Fibroblast of skin of scalp (primary cell): ENCODE measurements at places on chromosomes 12 and 14.

DNA sequence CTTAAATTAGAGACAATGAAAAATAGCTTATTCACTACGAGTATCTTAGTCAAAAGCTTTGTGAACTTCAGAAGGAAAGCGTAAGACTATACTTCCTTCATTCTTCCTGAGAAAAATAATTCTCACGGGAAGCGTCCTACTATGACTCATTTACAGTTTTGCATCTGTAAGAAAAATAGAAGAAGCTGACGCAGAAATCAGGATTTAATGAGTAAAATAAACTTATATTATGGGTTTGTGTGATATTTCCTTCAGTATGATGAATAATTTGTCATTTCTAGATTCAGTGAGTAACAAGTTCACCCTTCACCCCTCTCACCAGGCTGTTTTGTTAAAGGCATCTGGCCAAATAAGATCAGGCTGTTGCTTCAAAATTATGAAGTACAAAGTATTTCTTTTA, 17.8 kb upstream of the PDE3A start:
- DNase-seq, result peak; percentile 90

- DNase-seq, result no peak
These were observed 32.0 kb downstream of the NRXN3 start for GRCh38 chr14:78202163-78202562.

DNA sequence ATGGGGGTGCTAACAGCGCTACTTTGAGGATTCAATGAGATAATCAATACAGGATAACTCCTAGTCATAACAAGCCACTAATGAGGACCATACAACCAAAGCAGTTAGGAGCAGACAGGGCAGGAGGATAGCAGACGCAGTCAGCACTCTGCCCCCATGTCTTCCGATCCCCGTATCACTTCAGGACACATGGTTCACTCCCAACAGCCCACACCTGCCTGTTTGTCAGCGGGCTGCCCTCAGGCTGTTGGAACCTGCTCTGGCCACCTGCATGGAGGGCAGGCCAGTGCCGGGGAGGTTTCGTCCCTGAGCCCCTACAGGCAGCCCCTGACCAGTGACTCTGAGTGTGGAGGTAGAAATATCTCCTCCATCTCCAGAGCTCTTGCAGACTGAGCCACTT, 37.1 kb upstream of the LTBP2 start:
- no peak for DNase-seq

DNA sequence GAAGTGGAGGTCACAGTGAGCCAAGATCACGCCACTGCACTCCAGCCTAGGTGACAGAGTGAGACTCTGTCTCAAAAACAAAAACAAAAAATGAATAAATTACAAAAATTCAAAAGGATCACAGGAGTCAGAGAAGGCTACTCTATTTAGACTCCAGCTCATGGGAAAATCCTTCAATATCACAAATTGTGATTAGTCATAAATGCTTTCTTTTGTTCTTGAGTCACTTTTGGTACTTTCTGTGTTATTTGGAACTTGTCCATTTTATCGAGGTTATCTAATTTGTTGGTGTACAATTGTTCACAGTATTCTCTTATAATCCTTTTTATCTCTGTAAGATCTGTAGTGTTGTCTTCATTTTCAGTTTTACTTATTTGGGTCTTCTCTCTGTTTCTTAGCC, 18.9 kb downstream of the ALDH2 start:
- peak; percentile 21 for DNase-seq

- DNase-seq, result no peak
These were observed 11.3 kb downstream of the SEC23A start for GRCh38 chr14:39091716-39092115.

GRCh38 chr14:74858022-74858421, 17.9 kb downstream of the PROX2 start:
- peak; percentile 42 for DNase-seq

DNA sequence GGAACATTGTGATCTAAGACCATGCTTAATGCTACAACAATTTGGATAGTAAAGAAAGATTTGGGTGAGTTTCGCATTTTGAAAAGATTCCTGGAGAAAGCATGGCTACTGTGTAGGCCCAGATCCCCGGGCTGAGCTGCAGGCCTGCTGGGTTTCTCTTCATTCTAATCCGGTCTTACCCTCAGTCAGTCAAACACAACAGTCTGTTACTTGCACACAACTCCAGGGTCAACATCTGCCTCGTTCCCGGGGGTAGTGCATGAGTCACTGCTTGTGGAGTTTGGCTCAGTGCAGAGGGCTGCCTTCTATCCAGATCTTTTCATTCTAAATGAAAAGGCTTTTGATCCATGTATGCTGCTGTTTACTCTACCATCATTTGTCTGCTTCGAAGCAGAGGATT, 60.4 kb upstream of the SEL1L start:
- DNase-seq, result peak; percentile 13
